Endothelial cell (in vitro differentiated cells): ENCODE measurements at places on chromosomes 7 and 10.

- H3K4me1 ChIP-seq, result peaks cover 19% of the 10 kb centered on the region
- H3K4me3 ChIP-seq, result no peak overlapping the region
- DNase-seq, result no peak
- H3K36me3 ChIP-seq, result peaks cover 63% of the 10 kb centered on the region
These were observed 70.3 kb downstream of the WDR37 start for GRCh38 chr10:1126461-1126860.

DNA sequence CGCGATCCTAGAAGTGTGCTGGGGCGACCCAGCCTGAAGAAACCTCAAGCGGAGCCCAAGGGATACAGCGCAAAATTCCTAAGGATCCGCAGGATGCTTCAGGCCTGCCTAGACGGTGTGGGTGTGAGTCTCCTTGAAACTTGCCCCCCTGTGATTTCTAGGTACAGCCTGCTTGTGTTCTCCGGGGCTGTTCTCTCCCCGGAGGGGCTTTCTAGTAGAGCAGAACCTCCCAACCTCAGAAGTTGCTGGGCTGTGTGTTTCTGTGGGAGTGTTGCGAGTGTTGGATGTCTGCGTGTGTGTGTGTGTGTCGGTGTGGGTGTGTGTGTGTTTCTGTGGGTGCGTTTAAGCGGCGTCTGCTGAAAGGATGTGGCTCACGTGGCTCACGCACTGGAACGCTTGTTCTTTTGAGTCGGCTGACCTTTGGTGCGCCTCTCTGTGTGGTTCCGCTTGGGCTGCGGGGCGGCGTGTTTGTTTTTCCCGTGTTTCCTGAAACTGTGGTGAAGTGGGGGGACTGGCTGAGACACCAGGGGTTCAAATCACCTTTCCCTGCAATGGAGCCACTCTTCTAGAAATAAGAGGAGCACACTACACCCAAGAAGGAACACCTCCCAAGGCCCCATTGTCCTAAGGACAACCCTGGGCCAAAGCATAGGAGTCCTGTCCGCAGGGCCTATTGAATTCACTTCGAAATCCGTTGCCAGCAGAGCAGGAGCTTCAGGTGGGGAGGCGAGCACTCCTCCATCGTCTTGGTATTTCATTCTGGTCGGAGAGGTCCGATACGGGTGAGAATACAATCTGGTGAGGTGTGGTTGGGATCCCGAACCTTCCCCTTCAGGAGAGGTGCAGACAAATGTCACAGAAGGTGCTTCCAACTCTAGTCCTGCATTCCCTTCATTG lies 25.1 kb upstream of the ZNF273 start:
- no peak overlapping the region for H3K27ac ChIP-seq
- peak; percentile 0 for DNase-seq
- H3K27me3 ChIP-seq, result peaks cover 16% of the 10 kb centered on the region
- H3K4me3 ChIP-seq, result no peak overlapping the region
- H3K4me1 ChIP-seq, result peaks cover 6% of the 10 kb centered on the region

GRCh38 chr10:102324061-102324460 lies 71.4 kb upstream of the NFKB2 start:
- no peak overlapping the region for H3K27ac ChIP-seq
- H3K4me3 ChIP-seq, result no peak overlapping the region
- peaks cover 4% of the 10 kb centered on the region for H3K4me1 ChIP-seq
- no peaks in the 10 kb centered on the region for H3K27me3 ChIP-seq
- H3K36me3 ChIP-seq, result peaks cover 3% of the 10 kb centered on the region
- DNase-seq, result no peak

DNA sequence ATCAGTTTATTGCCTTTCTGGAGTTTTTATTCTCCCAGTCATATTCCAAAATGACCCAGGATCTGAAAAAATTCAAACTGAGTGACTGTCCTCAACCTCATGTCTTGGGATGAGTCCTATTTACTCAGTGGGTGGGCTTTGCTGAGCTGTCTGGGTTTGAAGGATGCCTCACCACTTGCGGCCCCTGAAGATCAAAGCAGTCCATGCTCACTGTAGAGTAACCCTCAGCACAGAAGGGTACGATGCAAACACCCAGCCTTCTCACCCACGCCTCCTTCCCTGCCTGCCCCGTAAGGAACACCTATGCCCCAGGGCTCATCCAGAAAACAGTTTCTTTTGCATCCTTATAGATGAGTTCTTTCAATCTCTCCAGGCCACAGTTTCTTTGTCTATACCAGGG lies 42.2 kb upstream of the GRB10 start:
- no peaks in the 10 kb centered on the region for H3K36me3 ChIP-seq
- H3K4me1 ChIP-seq, result peaks cover 7% of the 10 kb centered on the region
- no peaks in the 10 kb centered on the region for H3K27me3 ChIP-seq
- no peak overlapping the region for H3K27ac ChIP-seq
- H3K4me3 ChIP-seq, result no peak overlapping the region

GRCh38 chr7:95874129-95874528 lies 101.8 kb downstream of the DYNC1I1 start:
- peaks cover 5% of the 10 kb centered on the region for H3K4me1 ChIP-seq
- H3K27ac ChIP-seq, result no peak overlapping the region
- H3K36me3 ChIP-seq, result no peaks in the 10 kb centered on the region
- H3K4me3 ChIP-seq, result no peak overlapping the region
- peaks cover 2% of the 10 kb centered on the region for H3K27me3 ChIP-seq
- DNase-seq, result no peak

- peaks cover 8% of the 10 kb centered on the region for H3K27me3 ChIP-seq
- H3K4me3 ChIP-seq, result no peak overlapping the region
- H3K27ac ChIP-seq, result no peak overlapping the region
- no peaks in the 10 kb centered on the region for H3K4me1 ChIP-seq
- no peaks in the 10 kb centered on the region for H3K36me3 ChIP-seq
- no peak for DNase-seq
These were observed 120.9 kb upstream of the ABCB5 start for GRCh38 chr7:20494566-20494965.

GRCh38 chr10:14039968-14040668 lies 290.6 kb downstream of the FRMD4A start:
- peaks cover 1% of the 10 kb centered on the region for H3K27me3 ChIP-seq
- H3K4me1 ChIP-seq, result peaks cover 18% of the 10 kb centered on the region
- no peak overlapping the region for H3K4me3 ChIP-seq
- no peak overlapping the region for H3K27ac ChIP-seq

DNA sequence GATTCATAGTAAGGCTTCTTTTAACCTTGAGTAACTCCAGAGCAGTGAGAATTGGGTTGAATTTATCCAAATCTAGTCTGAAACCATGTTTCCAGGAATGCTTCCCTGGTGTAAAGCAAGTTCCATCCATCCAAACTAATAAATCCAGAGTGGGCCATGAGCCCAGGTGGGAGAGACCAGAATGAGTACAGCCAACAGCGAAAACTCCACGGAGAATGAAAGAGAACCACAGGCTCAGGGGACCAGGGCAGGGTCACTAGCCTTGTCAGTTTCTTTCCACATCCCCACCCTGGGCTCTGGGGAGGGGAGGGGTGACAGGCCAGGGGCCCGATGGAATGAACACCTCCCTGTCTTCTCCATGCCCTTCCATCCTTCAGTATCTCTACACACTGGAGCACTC lies 180.1 kb downstream of the NEURL1 start:
- H3K27me3 ChIP-seq, result peaks cover 4% of the 10 kb centered on the region
- peaks cover 12% of the 10 kb centered on the region for H3K36me3 ChIP-seq
- no peak for DNase-seq
- peaks cover 2% of the 10 kb centered on the region for H3K4me1 ChIP-seq
- H3K27ac ChIP-seq, result no peak overlapping the region

- no peaks in the 10 kb centered on the region for H3K36me3 ChIP-seq
- DNase-seq, result no peak
- H3K4me1 ChIP-seq, result peaks cover 29% of the 10 kb centered on the region
- H3K4me3 ChIP-seq, result no peak overlapping the region
- no peak overlapping the region for H3K27ac ChIP-seq
These were observed 41.4 kb downstream of the VAX1 start for GRCh38 chr10:117096599-117097201.

DNA sequence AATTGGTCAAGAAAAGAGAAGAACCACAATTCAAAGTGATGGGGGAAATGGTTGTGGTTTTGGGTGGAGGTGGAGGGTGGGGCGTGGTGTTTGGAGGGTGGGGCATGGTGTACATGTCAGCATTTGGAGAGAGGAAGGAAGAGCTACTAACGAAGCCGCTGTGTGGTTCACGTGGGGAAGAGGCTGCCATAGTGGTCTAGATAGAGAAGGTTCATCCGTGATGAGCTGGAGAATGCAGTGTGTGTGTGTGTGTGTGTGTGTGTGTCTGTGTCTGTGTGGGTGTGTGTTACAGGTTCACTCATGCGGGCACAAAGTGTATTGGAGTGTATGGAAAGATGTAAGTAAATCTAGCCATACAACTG lies 6.1 kb upstream of the VCL start:
- no peak for DNase-seq
- no peak overlapping the region for H3K4me3 ChIP-seq
- no peak overlapping the region for H3K27ac ChIP-seq
- H3K27me3 ChIP-seq, result no peaks in the 10 kb centered on the region

- no peak overlapping the region for H3K27ac ChIP-seq
- H3K27me3 ChIP-seq, result no peaks in the 10 kb centered on the region
- no peaks in the 10 kb centered on the region for H3K36me3 ChIP-seq
- H3K4me1 ChIP-seq, result no peaks in the 10 kb centered on the region
- DNase-seq, result no peak
These were observed 20.4 kb downstream of the TEX36 start for GRCh38 chr10:125662584-125662983.

DNA sequence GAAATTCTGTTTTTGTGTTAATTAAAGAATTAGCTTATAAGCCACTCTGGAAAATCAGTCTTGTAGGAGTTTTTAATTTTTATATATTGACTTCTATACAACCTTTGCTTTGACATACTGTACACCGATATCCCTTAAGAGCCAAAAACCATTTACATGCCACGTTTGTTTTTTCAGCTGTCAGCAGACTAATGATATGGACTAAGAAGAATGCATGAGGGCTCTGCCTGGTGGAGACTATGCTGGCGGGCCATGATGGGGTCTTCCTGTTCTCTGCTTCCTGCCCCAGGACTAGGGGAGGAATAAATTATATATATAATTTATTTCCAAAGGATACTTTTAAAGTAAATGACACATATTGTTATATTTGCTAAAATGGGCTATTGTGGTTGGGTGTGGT lies 96.3 kb downstream of the CDK14 start:
- H3K4me1 ChIP-seq, result peaks cover 20% of the 10 kb centered on the region
- H3K27me3 ChIP-seq, result peaks cover 2% of the 10 kb centered on the region
- DNase-seq, result no peak
- no peaks in the 10 kb centered on the region for H3K36me3 ChIP-seq
- H3K4me3 ChIP-seq, result no peak overlapping the region

GRCh38 chr7:99562832-99563231 lies 4.4 kb downstream of the ZNF655 start:
- H3K4me3 ChIP-seq, result peak overlapping the region; percentile 27
- peaks cover 39% of the 10 kb centered on the region for H3K36me3 ChIP-seq
- no peak overlapping the region for H3K27ac ChIP-seq
- peaks cover 3% of the 10 kb centered on the region for H3K27me3 ChIP-seq

- no peaks in the 10 kb centered on the region for H3K27me3 ChIP-seq
- no peak overlapping the region for H3K27ac ChIP-seq
- peaks cover 4% of the 10 kb centered on the region for H3K4me1 ChIP-seq
- peaks cover 3% of the 10 kb centered on the region for H3K36me3 ChIP-seq
- no peak for DNase-seq
- H3K4me3 ChIP-seq, result no peak overlapping the region
These were observed 155.8 kb downstream of the NRF1 start for GRCh38 chr7:129767120-129768015.
